ENCODE measurements at places on chromosomes 5 and 9.

GRCh38 chr5:31062902-31063580 is 130.4 kb upstream of the CDH6 start:
- no peaks in the 10 kb centered on the region for H3K27me3 ChIP-seq
- peaks cover 6% of the 10 kb centered on the region for H3K4me1 ChIP-seq
- no peak for DNase-seq
- H3K27ac ChIP-seq, result no peak overlapping the region
- no peak overlapping the region for H3K4me3 ChIP-seq

DNA sequence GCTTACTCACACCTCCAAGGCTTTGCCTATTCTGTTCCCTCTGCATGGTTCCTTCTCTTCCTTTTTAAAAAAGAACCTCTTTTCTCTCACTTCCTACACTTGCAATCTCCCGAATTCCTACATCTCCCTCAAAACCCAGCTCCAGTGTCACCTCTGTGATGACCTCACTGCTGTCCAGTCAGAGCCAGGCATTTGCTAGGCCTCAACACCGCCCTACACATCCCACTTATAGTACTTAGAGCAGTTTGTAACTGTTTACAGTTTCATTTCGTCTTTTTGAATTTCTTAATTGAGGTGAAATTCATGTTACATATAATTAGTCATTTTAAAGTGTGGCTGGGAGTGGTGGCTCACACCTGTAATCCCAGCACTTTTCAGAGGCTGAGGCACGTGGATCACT is 30.8 kb downstream of the CD14 start:
- H3K4me1 ChIP-seq, result no peaks in the 10 kb centered on the region
- no peaks in the 10 kb centered on the region for H3K27me3 ChIP-seq
- DNase-seq, result no peak
- no peak overlapping the region for H3K27ac ChIP-seq

GRCh38 chr9:104911032-104911607 is 16.8 kb downstream of the ABCA1 start:
- H3K4me3 ChIP-seq, result no peak overlapping the region
- H3K4me1 ChIP-seq, result peaks cover 9% of the 10 kb centered on the region
- H3K36me3 ChIP-seq, result no peaks in the 10 kb centered on the region

DNA sequence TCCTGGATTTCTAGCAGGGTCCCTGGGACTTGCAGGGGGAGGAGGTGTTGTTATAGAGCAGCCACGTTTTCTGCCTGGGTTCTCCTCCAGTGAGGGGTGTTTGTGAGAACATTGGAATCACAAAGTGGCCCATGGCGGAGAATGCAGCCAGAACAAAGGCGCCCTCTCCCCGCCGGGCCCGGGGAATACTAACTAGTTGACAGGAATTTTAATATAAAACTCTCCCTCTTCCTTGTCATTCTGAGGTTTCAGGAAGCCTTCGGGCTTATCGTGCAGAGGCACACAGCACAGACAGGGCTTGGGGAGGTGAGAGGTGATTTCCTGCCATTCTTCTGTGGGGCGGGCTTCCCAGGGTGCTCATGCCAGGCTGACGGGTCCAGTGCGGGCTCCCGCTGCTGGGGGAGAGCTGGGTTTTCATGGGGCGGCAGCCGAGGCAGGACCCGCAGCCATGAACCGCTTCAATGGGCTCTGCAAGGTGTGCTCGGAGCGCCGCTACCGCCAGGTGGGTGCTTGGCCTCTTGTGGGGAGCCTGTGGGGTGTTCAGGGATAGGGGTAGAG is 37.7 kb downstream of the RGS3 start:
- no peak overlapping the region for H3K27ac ChIP-seq
- no peaks in the 10 kb centered on the region for H3K36me3 ChIP-seq

DNA sequence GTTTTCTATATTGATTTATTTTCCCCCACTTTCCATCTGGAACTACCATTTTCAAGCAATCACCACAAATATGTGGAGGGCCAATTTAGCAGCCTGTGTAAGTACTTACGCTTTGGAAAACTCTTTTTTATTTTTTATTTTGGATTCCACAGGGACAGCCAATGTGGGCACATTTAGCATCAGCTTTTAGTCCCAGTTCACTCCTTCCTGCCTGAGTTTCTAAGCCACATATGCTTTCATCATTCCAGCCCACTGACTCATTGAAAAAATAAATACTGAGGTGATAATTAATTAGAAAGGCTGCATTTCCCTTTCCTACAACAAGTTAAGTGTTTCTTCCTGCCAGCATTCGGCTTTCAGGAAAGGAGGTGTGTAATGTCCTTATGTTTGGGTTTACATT is 76.8 kb downstream of the TMEM167A start:
- H3K27me3 ChIP-seq, result no peaks in the 10 kb centered on the region
- no peaks in the 10 kb centered on the region for H3K36me3 ChIP-seq
- no peak overlapping the region for H3K4me3 ChIP-seq
- DNase-seq, result no peak

DNA sequence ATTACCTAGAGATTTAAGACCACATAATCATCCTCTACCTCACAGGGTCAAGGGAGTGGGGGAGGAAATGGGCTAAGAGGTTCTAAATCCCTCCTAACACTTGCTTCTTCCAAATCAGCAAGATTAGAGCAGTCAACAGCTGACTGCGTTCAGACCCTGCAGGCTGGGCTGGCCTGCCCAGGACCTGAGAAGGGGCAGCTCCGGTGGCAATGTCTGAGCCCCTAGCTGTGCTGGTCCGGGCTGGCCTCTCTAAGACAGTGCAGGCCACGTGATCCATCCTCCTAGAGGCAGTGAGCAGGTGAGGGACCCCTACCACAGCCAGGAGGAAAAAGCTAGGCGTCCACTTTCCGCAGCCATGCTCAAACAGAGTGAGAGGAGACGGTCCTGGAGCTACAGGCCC is at the start of gene KCNV2:
KCNV2 (plus strand) TSS at position 126 of the 400 bp plus-strand sequence; CDS start at position 356, 230 bp downstream.
- no peaks in the 10 kb centered on the region for H3K4me1 ChIP-seq
- no peak for DNase-seq
- H3K4me3 ChIP-seq, result no peak within 1 kb of the TSS
- H3K36me3 ChIP-seq, result peaks cover 10% of the 10 kb centered on the region
- no peaks in the 10 kb centered on the region for H3K27me3 ChIP-seq

GRCh38 chr5:178383301-178383918 is 150.8 kb upstream of the PHYKPL start:
- H3K36me3 ChIP-seq, result no peaks in the 10 kb centered on the region
- H3K4me1 ChIP-seq, result peaks cover 15% of the 10 kb centered on the region
- no peak overlapping the region for H3K27ac ChIP-seq

GRCh38 chr5:153900703-153901395 is 137.9 kb downstream of the FAM114A2 start:
- H3K27me3 ChIP-seq, result no peaks in the 10 kb centered on the region
- H3K27ac ChIP-seq, result no peak overlapping the region
- no peak overlapping the region for H3K4me3 ChIP-seq
- peaks cover 15% of the 10 kb centered on the region for H3K4me1 ChIP-seq
- DNase-seq, result no peak
- no peaks in the 10 kb centered on the region for H3K36me3 ChIP-seq

- H3K27me3 ChIP-seq, result no peaks in the 10 kb centered on the region
- no peaks in the 10 kb centered on the region for H3K4me1 ChIP-seq
- no peak overlapping the region for H3K4me3 ChIP-seq
- no peak for DNase-seq
- H3K36me3 ChIP-seq, result no peaks in the 10 kb centered on the region
These were observed 237.5 kb downstream of the CHSY3 start for GRCh38 chr5:130141659-130142320.

GRCh38 chr5:53940921-53941320 is 369.5 kb downstream of the ARL15 start:
- no peak overlapping the region for H3K4me3 ChIP-seq
- H3K27me3 ChIP-seq, result no peaks in the 10 kb centered on the region
- no peaks in the 10 kb centered on the region for H3K36me3 ChIP-seq
- DNase-seq, result no peak
- no peaks in the 10 kb centered on the region for H3K4me1 ChIP-seq
- H3K27ac ChIP-seq, result no peak overlapping the region

- DNase-seq, result peak; percentile 21
- peaks cover 23% of the 10 kb centered on the region for H3K4me1 ChIP-seq
- H3K36me3 ChIP-seq, result peaks cover 28% of the 10 kb centered on the region
- H3K27ac ChIP-seq, result peak overlapping the region; percentile 8
- H3K4me3 ChIP-seq, result no peak overlapping the region
These were observed 37.8 kb downstream of the FAM78A start for GRCh38 chr9:131238402-131239021.

- no peak overlapping the region for H3K27ac ChIP-seq
- H3K36me3 ChIP-seq, result no peaks in the 10 kb centered on the region
- DNase-seq, result no peak
- H3K4me3 ChIP-seq, result no peak overlapping the region
- no peaks in the 10 kb centered on the region for H3K27me3 ChIP-seq
- H3K4me1 ChIP-seq, result no peaks in the 10 kb centered on the region
These were observed 17.9 kb upstream of the APBA1 start for GRCh38 chr9:69689991-69690538.

- no peak overlapping the region for H3K27ac ChIP-seq
- H3K4me1 ChIP-seq, result peaks cover 4% of the 10 kb centered on the region
- no peak overlapping the region for H3K4me3 ChIP-seq
- no peaks in the 10 kb centered on the region for H3K27me3 ChIP-seq
These were observed 17.8 kb upstream of the CCNJL start for GRCh38 chr5:160330212-160330611.

GRCh38 chr5:161373345-161373707 is 173.2 kb downstream of the GABRB2 start:
- no peak overlapping the region for H3K27ac ChIP-seq
- H3K4me1 ChIP-seq, result no peaks in the 10 kb centered on the region
- no peak overlapping the region for H3K4me3 ChIP-seq
- no peak for DNase-seq
- no peaks in the 10 kb centered on the region for H3K27me3 ChIP-seq

DNA sequence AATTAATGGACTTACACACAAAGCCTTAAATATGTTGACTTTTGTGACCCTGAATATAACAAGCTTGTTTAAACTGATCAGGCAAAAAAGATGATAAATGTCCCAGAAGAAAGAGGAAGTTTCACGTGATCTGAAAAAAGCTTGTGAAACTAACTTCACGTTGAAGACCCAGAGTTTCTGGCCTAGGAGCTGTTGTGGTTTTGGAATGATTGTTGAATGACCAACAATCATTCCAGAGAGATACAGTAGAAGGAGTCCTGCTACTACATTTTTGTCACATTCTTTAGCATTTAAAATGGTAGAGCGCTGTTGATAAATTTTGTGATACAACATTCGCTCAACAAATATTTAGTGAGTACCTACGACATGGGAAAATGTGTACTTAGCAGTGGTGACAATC is 143.1 kb upstream of the FBN2 start:
- H3K27me3 ChIP-seq, result no peaks in the 10 kb centered on the region
- no peaks in the 10 kb centered on the region for H3K36me3 ChIP-seq
- H3K27ac ChIP-seq, result no peak overlapping the region
- no peak for DNase-seq

DNA sequence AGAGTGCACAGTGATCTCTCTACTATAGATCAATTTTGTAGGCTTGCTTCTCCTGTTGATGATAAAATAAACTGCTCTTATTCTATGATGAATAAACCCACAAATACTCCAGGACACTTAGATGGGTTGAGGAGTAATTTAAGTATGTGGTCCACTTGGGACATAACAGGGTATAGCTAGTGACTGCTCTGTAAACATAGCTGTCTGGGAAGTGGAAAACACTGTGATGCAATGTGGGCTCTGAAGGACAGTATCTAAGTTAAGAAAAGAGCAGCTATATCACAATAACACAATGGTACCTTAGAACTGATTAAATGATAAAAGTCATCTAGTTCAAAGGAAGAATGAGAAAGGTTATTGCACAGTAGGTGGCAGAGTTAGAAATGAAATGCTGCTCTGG is 294.3 kb upstream of the HAPLN1 start:
- no peak for DNase-seq
- H3K27ac ChIP-seq, result no peak overlapping the region
- H3K4me3 ChIP-seq, result no peak overlapping the region
- H3K36me3 ChIP-seq, result no peaks in the 10 kb centered on the region
- H3K4me1 ChIP-seq, result no peaks in the 10 kb centered on the region

GRCh38 chr9:134304261-134304660 is 22.0 kb upstream of the RXRA start:
- H3K27me3 ChIP-seq, result no peaks in the 10 kb centered on the region
- H3K36me3 ChIP-seq, result no peaks in the 10 kb centered on the region
- no peak for DNase-seq
- no peak overlapping the region for H3K27ac ChIP-seq
- peaks cover 3% of the 10 kb centered on the region for H3K4me1 ChIP-seq
- H3K4me3 ChIP-seq, result no peak overlapping the region

- H3K4me1 ChIP-seq, result peaks cover 16% of the 10 kb centered on the region
- H3K27ac ChIP-seq, result no peak overlapping the region
- H3K36me3 ChIP-seq, result no peaks in the 10 kb centered on the region
- DNase-seq, result no peak
- no peak overlapping the region for H3K4me3 ChIP-seq
- H3K27me3 ChIP-seq, result no peaks in the 10 kb centered on the region
These were observed 87.9 kb downstream of the SEMA4D start for GRCh38 chr9:89410022-89410421.

GRCh38 chr5:71703941-71704340 is 15.1 kb upstream of the CARTPT start:
- H3K27ac ChIP-seq, result no peak overlapping the region
- no peaks in the 10 kb centered on the region for H3K36me3 ChIP-seq
- no peak overlapping the region for H3K4me3 ChIP-seq
- H3K4me1 ChIP-seq, result peaks cover 8% of the 10 kb centered on the region
- peak; percentile 30 for DNase-seq

DNA sequence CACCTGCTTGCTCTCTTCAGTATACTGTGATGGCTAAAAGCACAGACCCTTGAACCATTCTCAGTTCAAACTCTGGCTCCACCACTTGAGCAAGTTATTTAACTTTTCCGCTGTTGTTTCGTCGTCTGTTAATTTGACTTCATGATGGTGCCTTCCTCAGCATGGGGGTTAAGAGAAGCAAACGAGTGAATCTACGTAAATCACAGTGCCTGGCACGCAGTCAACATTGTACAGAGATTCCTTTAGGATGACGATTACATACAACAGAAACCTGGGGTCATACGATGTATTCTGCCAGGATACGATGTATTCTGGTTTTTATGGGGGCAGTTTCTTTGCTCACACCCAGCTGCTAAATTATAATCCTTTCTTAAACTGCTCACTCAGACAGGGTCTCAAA is 515.6 kb downstream of the CCDC171 start:
- no peaks in the 10 kb centered on the region for H3K36me3 ChIP-seq
- no peak overlapping the region for H3K27ac ChIP-seq
- peaks cover 11% of the 10 kb centered on the region for H3K27me3 ChIP-seq
- DNase-seq, result no peak
- peaks cover 15% of the 10 kb centered on the region for H3K4me1 ChIP-seq
- no peak overlapping the region for H3K4me3 ChIP-seq

DNA sequence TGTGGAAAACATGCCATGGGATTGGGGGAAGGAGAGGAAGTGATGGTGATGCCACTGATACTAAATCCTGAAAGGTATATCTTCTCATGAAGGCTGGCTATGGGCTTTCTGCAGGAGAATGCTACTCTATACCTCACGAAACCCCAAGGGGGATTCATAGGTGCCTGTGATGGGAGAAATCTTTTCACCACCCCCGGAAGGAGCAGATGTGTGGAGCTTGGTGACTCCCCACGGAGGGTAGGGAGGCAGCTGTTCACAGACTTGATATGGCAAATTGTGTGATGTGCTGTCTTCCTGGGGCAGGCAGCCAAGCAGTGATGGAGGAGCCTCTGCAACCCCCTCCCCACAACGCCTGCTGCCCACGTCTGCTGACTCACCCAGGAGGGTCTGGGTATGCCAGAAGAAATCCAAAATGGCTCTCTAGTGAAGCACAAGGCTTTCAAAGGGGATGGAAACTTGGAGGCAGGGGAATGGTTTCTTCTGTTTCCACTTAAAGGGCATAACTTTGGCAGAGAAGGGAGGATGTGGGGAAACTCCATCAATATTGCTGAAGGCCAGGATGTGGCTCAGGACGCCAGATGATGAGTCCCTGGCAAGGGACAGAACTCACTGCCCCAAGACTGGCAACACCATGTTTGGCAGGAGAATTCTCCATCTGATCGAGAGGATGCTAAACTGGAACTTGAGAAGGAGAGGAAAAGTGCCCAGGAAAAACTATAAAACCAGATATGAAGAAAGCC is 188.3 kb downstream of the GABBR2 start:
- H3K4me3 ChIP-seq, result no peak overlapping the region
- peaks cover 2% of the 10 kb centered on the region for H3K4me1 ChIP-seq
- no peak for DNase-seq
- H3K36me3 ChIP-seq, result no peaks in the 10 kb centered on the region
- H3K27ac ChIP-seq, result no peak overlapping the region

Data from neuronal stem cell (in vitro differentiated cells).